Endothelial cell (in vitro differentiated cells): ENCODE measurements at places on chromosomes 1 and 21. TPM values are rescaled to one million over a fixed set of nuclear protein-coding genes. Genes with fewer than 3 reads are reported as not detected.

Gene C1orf94
- not detected for total RNA-seq

Gene VHLL
- not detected for total RNA-seq

Gene CYP4A22
- not detected for total RNA-seq

Gene SHE
- 79.3 TPM for total RNA-seq

Gene CDK18
- total RNA-seq = 12.4 TPM

Gene S100A5
- not detected for total RNA-seq

Gene NUDT4B
- not detected for total RNA-seq

Gene HOOK1
- 8.2 TPM for total RNA-seq

Gene TNFRSF9
- total RNA-seq = 4.8 TPM

Gene ZNF326
- total RNA-seq = 36.5 TPM

Gene GPR52
- total RNA-seq = 0.67 TPM

Gene UTS2
- total RNA-seq = not detected

Gene CD101
- 0.10 TPM for total RNA-seq

Gene RNF223
- total RNA-seq = not detected

Gene FCRL1
- total RNA-seq = not detected

Gene OR2L3
- total RNA-seq = not detected

Gene IGSF9
- total RNA-seq = 2.2 TPM
